Stimulated activated CD4-positive, alpha-beta T cell treated with anti-CD3 and anti-CD28 coated beads, TNF-alpha, amount 100 ng/mL, for 1 hour (primary cell): ENCODE measurements at places on chromosomes 1 and 21.

DNA sequence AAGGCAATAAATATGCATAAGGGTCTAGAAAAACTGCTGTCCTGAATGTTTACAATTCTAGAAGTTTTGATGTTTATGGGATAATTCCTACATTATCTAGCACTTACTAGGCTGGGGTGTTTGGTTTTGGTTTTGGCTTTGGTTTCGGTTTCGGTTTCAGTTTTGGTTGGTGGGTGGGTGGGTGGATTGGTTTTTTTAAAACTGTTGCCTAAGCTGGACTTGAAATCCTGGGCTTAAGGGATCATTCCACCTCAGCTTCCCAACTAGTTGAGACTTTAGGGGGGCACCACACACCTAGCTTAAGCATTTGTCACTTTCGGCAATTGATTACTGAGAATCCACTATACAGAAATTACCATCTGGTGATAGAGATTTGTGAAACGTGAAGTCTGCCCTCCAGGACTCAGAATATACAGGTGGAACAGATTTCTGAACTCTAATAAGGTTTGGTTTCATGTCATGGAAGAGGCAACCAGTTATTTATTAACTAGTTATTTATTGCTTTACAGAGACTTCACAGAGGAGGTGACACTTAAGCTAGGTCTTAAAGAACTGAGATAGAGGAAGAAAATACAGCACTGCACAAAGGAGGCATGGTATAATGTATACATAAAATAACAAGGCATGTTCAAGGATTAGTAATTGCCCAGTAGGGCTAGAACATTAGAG lies 69.6 kb downstream of the PIK3R3 start:
- DNase-seq, result no peak

- no peak for DNase-seq
Measured at GRCh38 chr1:203405703-203406438, 54.9 kb upstream of the FMOD start.

DNA sequence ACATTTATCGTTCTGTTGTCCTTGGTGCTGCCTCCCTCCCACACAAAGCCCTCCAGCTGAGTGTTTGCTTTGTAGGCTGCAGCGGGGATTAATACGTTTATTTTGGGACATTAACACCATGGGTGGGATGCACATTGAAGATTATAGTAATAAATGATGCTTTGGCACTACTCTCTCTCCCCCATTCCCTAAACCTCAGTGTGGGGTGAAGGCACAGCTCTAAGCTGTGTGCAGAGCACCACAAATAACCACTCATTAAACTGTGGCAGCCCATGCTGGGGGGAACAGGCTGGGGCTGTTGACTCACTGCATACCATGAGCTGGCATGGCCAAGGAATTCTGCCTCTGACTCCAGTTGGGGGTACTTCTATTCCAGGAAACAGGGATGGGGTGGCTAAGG lies 7.7 kb downstream of the PCP4L1 start:
- no peak for DNase-seq

DNA sequence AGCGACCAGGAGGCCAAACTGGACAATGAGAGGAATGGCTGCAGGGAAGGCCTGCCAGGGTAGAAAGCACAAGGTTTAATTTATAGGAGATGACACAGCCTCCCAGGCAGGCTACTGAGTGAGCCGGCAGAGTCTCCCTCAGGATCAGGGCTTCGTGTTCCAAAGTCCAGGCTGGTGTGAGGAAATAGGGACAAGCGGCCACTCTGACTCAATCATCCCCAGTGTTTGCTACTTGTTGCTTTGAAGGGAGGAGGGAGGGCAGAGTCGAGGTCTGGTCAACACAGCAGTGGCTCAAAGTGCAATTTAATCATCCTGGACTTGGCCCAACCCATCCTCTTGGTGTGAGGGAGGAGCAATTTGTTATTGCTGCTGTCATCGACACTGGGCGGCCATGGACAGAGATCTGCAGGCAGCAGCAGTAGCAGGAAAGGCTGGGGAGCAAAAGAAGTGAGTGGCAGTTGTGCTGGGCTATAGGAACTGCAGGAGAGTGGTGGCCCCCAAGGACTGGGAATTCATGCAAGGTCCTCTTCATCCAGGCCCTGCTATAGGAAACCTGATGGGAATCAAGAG lies 27.5 kb downstream of the TBX15 start:
- no peak for DNase-seq

- DNase-seq, result no peak
Measured at GRCh38 chr1:172398970-172399755, 21.3 kb upstream of the C1orf105 start.

- no peak for DNase-seq
Measured at GRCh38 chr21:41631564-41632461, 123.9 kb upstream of the TMPRSS2 start.

DNA sequence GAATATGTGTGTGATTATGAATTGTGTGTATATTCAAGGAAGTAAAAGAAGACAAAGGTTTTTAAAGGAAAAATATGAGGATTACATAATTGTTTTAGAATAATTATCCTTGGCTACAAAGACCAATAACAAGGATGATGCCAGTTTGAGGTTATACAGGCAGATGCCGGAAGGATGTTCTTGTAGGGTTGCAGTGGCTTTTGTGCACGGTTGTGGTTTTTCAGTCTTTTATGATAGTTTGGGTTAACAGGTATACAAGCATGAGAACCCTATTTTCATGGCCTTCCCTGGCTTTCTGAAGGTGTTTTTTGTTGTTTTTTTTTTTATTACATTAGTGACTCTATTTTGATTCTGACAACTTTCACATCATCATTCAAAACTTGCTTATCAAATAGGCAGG lies 4.9 kb downstream of the CR2 start:
- DNase-seq, result no peak

DNA sequence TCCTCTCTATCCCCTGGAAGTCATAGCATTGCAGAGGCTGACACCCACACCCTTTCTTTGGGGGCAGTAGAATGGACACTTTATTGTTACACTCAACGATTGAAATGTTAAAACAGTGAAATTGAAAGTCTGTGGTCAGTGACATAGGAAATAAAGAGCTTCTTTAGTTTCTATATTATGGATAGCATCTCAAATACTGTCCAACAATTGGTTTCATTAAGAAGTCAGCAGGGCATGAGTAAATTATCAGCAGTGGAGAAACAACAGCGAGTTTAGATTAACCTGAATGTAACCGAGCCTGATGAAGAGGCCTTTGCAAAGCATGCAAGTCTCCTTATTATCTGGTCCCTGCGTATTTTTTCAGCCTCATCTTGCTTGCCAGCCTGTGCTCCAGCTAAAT lies 350.7 kb downstream of the NTNG1 start:
- no peak for DNase-seq

DNA sequence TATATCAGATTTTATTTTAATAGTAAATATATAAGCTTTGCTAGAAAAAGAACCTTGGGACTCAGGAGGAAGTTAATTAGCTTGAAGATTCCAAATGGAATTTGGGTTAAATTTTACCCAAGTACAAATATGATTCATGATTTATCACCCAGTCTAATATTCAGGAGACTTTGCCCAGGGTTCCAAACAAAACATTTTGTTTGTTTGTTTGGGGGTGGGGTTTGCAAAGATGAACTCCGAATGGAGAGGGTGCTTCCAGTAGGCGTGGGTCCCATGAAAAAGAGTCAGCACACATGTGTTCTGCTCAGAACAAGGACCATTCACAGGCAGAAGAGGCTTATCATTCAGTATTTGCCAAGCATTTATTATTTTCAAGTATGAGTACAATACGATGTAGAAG lies 23.5 kb downstream of the KCNT2 start:
- no peak for DNase-seq

- DNase-seq, result no peak
Measured at GRCh38 chr21:34845521-34846451, 177.0 kb downstream of the CLIC6 start.

DNA sequence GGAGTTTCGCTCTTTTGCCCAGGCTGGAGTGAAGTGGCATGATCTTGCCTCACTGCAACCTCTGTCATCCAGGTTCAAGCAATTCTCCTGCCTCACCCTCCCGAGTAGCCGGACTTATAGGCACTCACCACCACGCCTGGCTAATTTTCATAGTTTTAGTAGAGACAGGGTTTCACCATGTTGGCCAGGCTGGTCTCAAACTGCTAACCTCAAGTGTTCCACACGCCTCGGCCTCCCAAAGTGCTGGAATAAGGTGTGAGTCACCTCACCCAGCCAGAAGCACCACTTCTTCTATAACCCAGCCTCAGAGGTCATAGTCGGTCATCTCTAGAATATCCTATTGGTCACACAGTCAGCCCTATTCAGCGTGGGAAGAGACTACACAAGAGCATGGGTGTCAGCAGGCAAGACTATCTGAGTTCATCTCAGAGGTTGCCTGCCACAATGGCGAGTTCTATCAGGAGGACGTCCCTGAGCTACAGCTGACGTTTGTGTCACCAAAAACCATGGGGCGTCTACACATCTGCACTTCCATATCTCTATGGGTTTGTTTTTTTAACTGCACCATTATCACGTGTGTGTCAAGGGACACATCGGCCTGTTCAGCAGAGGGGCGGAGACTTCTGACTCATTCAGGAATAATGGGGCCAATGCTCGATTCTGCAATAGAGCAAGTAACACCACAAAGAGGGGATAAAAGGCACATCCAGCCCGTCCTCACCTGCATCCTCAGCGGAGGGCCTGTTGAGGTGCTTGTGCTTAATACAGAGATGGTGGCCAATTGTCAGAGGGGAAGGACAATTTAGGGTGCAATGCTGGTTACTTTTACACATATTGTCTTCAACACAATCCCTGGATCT lies 256.3 kb upstream of the IRF2BP2 start:
- no peak for DNase-seq

- DNase-seq, result no peak
Measured at GRCh38 chr1:14486401-14487201, 111.9 kb upstream of the KAZN start.

GRCh38 chr1:49824261-49824660 lies 199.5 kb downstream of the AGBL4 start:
- DNase-seq, result no peak

- DNase-seq, result no peak
Measured at GRCh38 chr1:31310198-31310597, 13.4 kb downstream of the ZCCHC17 start.

GRCh38 chr1:55617288-55617982 lies 402.3 kb upstream of the USP24 start:
- DNase-seq, result no peak

DNA sequence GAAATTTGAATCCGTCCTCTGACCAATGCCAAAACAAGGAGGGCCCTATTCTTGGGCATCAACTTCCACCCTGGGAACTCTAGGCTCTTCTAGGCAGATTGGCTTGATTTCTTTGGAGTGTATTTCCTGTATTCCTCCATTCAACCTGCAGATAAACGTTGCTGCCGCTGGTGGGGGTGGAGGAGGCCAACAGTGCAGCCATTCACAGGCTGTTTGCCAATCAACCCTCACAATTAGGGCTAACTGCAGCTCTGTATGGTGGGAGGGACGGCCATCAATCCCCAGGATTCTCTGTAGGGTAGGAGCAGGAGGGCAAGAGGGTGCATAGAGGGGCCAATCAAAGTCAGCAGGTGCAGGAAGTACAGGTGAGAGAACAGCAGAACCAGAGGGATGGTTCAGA lies 273.1 kb upstream of the PROX1 start:
- no peak for DNase-seq

DNA sequence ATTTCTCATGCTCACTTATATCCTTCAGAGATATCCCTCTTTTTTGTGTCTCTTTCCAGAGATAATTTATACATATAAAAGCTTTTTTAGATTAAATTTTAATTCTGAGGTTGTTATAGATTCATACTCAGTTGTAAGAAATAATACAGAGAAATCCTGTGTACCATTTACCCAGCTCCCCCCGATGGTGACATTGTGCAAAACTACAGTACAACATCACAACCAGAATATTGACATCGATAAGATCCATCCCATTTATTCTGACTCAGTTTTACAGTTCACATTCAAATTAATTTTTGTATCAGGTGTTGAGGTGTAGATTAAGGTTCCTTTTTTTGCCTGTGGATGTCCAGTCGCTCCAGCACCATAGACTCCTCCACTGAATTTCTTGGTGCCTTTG lies 14.3 kb downstream of the DMRTB1 start:
- no peak for DNase-seq

DNA sequence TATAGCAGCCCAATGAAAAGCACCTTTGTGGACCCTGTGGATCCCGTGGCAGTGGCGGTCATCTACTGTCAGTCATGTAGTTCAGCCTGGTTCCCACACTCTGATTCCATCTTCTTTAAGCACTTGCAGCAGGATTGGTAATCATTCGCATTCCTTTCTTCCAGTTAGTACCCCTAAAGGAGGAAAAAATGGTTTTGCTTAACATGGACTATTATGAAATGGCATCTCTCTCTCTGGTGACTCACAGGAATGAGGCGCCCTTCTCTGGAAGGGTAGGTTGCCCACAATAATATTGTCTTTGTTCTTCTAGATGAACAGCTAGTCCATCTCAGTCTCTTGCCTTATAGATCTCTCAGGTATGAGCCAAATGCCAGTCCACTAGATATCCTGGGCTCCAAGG lies 127.9 kb upstream of the MROH9 start:
- DNase-seq, result no peak

DNA sequence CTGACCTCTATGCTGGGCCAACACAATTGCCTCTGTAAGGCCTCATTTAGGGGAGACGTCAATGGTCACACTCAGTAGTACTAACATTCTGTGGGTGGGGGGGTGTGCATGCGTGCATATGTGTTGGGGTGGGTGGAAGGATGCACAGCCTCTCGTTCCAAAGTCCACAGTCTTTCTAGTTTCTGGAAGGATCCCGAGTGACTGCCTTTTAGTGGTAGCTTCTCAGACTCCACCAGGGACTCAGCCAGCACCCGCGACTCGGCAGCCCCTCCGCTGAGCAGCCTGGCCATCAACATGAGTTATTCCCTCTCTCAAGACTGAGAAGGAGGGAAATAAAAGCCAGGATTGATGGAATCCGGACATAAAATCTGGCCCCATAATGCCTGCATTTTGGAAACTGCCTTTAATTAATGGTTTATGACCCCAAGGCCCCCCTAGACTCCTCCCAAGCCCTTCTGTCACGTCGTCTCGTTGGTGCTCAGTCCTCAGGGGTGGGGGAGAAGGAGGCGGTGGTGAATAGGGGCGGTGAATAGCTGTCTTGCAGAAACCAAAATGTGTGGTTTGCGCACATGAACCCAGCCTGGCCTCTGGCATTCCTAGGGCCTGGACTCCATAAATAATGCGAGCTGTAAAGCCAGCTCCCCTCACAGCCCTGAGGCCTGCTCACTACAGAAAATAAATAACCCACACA lies 65.1 kb upstream of the TMEM51 start:
- DNase-seq, result no peak

- DNase-seq, result no peak
Measured at GRCh38 chr1:214329470-214330220, 48.7 kb downstream of the SMYD2 start.

DNA sequence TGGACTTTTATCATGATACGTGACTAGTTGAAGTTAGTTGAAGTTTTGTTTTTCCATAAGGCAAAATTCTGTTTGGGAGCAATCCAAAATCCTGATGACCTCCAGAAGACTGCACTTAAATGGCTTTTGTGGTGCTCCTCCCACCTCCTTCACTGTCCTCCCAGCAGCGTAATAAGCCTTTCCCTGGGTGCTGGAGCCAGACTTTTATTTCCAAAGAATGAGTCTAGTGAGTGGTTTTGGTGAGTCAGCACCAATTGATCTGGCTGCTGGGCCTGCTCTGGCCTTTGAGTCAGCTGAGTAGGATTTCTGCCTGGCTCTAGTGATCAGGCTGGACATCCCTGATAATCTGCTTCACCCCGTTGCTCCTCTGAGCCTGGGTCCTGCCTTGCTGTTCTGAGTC lies 21.7 kb upstream of the KCND3 start:
- no peak for DNase-seq
